Activated CD4-positive, alpha-beta T cell treated with anti-CD3 and anti-CD28 coated beads, Interleukin-2, amount 10 ng/mL, durations not matched to agents 7 days and 5 days (primary cell): ENCODE measurements at places on chromosomes 16 and 17. TPM values are rescaled to one million over a fixed set of nuclear protein-coding genes. Genes with fewer than 3 reads are reported as not detected.

GRCh38 chr17:39709319-39709997 is 9.6 kb downstream of the ERBB2 start:
- DNase-seq: no peak
- no peaks in the 10 kb centered on the region for H3K36me3 ChIP-seq
- no peak overlapping the region for H3K4me3 ChIP-seq
- H3K27me3 ChIP-seq: no peaks in the 10 kb centered on the region
- H3K27ac ChIP-seq: peak overlapping the region; percentile 70

DNA sequence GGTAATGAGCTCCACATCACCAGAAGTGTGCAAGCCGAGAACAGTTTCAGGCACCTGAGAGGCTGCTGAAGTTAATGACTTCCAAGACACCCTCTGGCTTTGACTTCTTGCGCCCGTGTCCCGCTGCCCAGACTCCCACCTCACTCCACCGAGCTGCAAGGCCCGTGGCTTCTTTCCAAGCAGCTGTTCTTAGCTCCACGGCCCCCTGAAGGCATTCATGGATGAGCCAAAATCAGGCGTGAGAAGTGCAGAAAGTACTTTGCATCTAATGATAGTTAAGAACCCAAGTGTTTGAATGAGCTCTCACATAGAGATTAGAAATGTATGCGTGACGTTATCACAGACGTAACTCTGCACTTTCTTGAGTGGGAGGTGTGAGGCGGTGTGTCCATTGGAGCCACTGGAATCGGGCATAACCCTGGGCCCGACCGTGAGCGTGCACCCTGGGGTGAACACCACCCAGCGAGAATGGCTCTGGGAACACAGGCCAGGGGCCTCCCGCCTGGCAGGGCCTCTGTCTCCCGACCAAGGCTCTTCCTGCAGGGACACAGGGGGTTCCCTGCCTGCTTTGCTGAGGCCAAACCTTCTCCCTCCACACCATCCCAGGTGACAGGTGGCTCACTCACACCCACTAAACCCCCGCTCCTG is 11.0 kb downstream of the NPTX1 start:
- no peak overlapping the region for H3K27ac ChIP-seq
- peaks cover 12% of the 10 kb centered on the region for H3K4me1 ChIP-seq
- no peak overlapping the region for H3K4me3 ChIP-seq
- H3K36me3 ChIP-seq: peaks cover 12% of the 10 kb centered on the region

- peak within 1 kb of the TSS; percentile 65 for H3K4me3 ChIP-seq
- peaks cover 27% of the 10 kb centered on the region for H3K27me3 ChIP-seq
- peaks cover 19% of the 10 kb centered on the region for H3K4me1 ChIP-seq
- H3K27ac ChIP-seq: no peak within 1 kb of the TSS
Observed at GRCh38 chr16:90018652-90019542, at the start of gene DBNDD1. DBNDD1 (minus strand) TSS chr16:90019456; CDS start chr16:90019341, 115 bp downstream.

GRCh38 chr16:71840052-71840451 is 5.7 kb upstream of the ATXN1L start:
- DNase-seq: no peak
- H3K27ac ChIP-seq: no peak overlapping the region
- no peaks in the 10 kb centered on the region for H3K27me3 ChIP-seq

DNA sequence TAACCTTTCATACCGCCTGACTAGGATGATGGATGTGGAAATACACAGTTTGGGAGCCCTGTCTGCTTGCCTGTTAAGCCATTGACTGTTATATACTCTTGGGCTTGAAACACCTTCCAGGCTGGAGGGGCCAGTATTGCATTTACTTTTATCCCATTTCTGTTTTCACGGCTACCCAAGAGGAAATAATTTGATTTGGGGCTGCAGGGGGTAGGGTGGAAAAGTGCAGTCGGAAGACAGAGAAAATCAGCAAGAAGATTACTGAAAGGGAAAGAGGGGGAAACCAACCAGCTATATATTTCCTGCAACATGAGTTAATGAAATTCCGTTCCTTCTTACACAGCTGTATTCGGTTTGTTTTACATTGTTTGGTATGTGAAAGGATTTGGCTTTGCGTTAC is 202.5 kb downstream of the CDH13 start:
- H3K4me3 ChIP-seq: no peak overlapping the region
- H3K36me3 ChIP-seq: no peaks in the 10 kb centered on the region
- no peaks in the 10 kb centered on the region for H3K4me1 ChIP-seq
- DNase-seq: no peak
- H3K27me3 ChIP-seq: peaks cover 5% of the 10 kb centered on the region

DNA sequence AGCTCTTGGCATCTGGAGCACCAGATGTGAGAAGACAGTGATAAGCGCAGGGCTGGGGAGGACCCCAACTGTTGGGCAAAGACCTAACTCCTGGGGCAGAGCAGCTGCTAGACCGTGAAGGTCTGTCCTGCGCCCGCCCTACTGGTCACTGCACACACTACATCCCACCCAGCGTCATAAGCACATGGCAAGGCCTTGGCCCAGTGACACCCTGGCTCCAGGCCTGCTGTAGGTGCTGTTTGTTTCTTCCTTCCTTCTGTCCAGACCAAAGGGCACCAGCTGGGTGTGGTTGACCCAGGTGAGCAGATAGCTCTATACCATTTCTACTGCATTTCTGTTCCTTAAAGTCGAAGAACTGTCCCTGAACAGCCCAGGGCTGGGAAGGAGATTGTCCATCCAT is 6.4 kb downstream of the TRPV3 start:
- no peak for DNase-seq
- no peak overlapping the region for H3K4me3 ChIP-seq
- H3K4me1 ChIP-seq: no peaks in the 10 kb centered on the region
- no peak overlapping the region for H3K27ac ChIP-seq
- no peaks in the 10 kb centered on the region for H3K36me3 ChIP-seq

- no peak overlapping the region for H3K27ac ChIP-seq
- peaks cover 9% of the 10 kb centered on the region for H3K27me3 ChIP-seq
- no peaks in the 10 kb centered on the region for H3K36me3 ChIP-seq
- no peak for DNase-seq
Observed at GRCh38 chr16:87611456-87611855, 9.1 kb downstream of the JPH3 start.

- no peaks in the 10 kb centered on the region for H3K27me3 ChIP-seq
- H3K4me3 ChIP-seq: no peak overlapping the region
- DNase-seq: no peak
- H3K27ac ChIP-seq: no peak overlapping the region
- H3K36me3 ChIP-seq: no peaks in the 10 kb centered on the region
- H3K4me1 ChIP-seq: no peaks in the 10 kb centered on the region
Observed at GRCh38 chr16:59701963-59702930, 968.1 kb upstream of the GOT2 start.

- H3K4me3 ChIP-seq: no peak overlapping the region
- H3K27me3 ChIP-seq: peaks cover under 1% of the 10 kb centered on the region
- DNase-seq: no peak
- no peaks in the 10 kb centered on the region for H3K36me3 ChIP-seq
- H3K27ac ChIP-seq: no peak overlapping the region
- H3K4me1 ChIP-seq: no peaks in the 10 kb centered on the region
Observed at GRCh38 chr16:55663765-55664677, 8.2 kb downstream of the SLC6A2 start.

GRCh38 chr16:57612494-57612893 is 15.9 kb upstream of the ADGRG1 start:
- H3K27ac ChIP-seq: no peak overlapping the region
- peaks cover 52% of the 10 kb centered on the region for H3K4me1 ChIP-seq
- H3K36me3 ChIP-seq: no peaks in the 10 kb centered on the region
- DNase-seq: no peak
- no peak overlapping the region for H3K4me3 ChIP-seq
- no peaks in the 10 kb centered on the region for H3K27me3 ChIP-seq

DNA sequence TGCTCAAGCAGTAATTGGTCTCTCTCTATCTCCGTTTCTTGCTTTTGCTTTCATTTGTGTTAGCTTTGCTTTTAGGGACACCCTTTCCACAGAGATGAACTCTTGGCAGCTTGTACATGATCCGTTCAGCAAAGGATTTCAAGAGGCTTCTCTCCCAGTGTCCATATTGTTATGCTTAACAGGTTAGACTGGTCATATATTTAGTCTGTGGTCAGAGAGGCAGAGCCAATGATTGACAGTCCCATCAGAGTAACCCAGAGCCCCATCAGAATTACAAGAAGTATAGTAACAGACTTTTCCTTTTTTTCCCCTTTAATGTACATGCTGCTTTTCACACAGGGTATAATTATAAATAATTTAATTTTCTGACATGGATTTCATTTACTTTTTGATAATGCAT is 34.4 kb downstream of the GDPD1 start:
- no peaks in the 10 kb centered on the region for H3K27me3 ChIP-seq
- no peak for DNase-seq
- H3K27ac ChIP-seq: no peak overlapping the region
- H3K36me3 ChIP-seq: no peaks in the 10 kb centered on the region

- no peaks in the 10 kb centered on the region for H3K36me3 ChIP-seq
- no peaks in the 10 kb centered on the region for H3K27me3 ChIP-seq
- no peaks in the 10 kb centered on the region for H3K4me1 ChIP-seq
- no peak overlapping the region for H3K4me3 ChIP-seq
- no peak overlapping the region for H3K27ac ChIP-seq
Observed at GRCh38 chr17:17612085-17613022, 20.8 kb upstream of the PEMT start.

- DNase-seq: no peak
- H3K36me3 ChIP-seq: peaks cover 32% of the 10 kb centered on the region
- peaks cover 85% of the 10 kb centered on the region for H3K4me1 ChIP-seq
Observed at GRCh38 chr16:89473791-89474414, 16.5 kb downstream of the ANKRD11 start.

DNA sequence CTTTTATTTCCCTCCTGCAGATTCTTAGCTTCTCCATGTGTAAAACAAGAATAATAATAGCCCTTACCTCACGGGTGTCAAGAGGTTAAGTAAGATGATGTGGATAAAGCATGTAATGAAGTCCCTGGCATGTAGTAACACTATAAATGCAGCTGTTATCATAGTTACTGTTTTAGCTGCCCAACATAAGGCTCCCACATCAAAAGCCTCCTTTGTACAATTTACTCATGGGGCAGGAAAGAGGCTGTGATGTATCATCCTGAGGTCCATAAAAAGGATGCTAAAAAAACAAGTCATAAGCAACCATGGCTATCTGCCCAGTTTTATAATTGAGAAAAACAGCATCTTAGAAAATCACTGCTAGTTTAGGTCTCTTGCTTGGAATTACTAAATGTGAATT is 339.7 kb downstream of the CA10 start:
- DNase-seq: no peak
- no peak overlapping the region for H3K4me3 ChIP-seq
- H3K36me3 ChIP-seq: no peaks in the 10 kb centered on the region

GRCh38 chr16:86939609-86940008 is 361.3 kb downstream of the FOXL1 start:
- H3K27ac ChIP-seq: no peak overlapping the region
- peaks cover 16% of the 10 kb centered on the region for H3K27me3 ChIP-seq
- no peaks in the 10 kb centered on the region for H3K4me1 ChIP-seq
- H3K4me3 ChIP-seq: no peak overlapping the region
- no peaks in the 10 kb centered on the region for H3K36me3 ChIP-seq

DNA sequence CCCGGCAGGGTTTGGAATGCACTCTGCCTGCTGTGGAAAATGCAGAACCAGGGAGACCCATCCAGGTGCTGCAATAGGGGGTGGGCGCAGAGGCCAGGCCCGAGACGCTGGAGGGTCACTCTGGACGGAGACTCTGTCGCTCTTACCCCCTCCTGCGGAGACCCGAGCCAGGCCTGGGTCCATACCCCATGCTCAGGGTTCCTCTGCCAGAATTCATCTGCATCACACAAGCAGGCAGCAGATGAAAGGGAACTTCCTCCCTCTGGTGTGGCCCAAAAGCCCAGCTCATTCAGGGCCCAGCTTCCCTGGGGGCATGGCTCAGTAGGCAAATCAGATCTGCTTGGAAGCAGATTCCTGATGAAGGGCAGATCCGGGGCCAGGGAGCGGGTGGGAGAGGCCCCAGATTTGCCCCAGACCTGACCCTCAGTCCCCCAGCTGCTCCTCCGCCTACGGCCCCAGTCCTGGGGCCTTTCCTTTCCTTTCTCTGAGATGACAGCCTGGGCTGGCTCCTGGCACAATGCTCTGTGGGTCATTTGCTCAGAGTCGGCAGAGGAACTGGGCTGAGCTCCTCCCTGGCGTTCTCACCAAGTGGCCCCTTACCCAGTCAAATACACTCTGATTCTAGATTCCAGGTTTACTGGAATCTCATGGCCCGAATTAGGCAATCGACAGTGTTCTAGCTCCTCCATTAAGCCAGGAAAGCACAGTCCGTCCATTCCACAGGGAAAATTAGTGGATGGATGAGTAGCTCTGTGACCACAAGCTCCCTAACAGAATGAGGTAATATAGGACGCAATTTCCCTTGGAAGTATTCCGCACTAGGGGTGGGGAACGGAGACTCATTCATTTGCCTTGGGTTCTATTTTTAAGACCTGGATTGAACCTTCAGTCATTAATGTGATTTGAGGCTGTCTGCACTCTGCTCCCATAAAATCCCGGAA is 19.1 kb upstream of the RASD1 start:
- DNase-seq: no peak
- H3K27me3 ChIP-seq: no peaks in the 10 kb centered on the region
- peaks cover 2% of the 10 kb centered on the region for H3K4me1 ChIP-seq
- no peaks in the 10 kb centered on the region for H3K36me3 ChIP-seq
- no peak overlapping the region for H3K4me3 ChIP-seq
- no peak overlapping the region for H3K27ac ChIP-seq

GRCh38 chr16:23286131-23286532 is 16.0 kb upstream of the SCNN1B start:
- peaks cover 3% of the 10 kb centered on the region for H3K4me1 ChIP-seq
- DNase-seq: no peak
- H3K36me3 ChIP-seq: no peaks in the 10 kb centered on the region
- no peak overlapping the region for H3K27ac ChIP-seq

DNA sequence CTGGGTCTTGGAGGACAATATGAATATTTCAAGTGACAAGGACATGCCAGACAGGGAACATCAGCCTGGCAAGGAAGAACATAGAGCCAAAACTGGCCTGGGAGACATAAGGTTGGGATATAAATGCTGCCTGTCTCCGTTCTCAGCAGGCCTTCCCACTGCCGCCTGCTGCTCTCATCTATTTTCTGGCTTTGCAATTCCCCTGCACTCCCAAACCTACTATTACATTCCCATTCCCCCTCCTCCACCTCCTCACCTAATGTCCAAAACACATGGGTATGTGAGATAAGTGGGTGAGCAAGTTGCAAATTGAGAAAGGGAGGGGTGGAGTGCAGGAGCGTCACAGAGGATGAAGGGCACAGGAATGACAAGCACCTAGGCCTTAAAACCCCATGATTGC is 244.3 kb upstream of the CDH8 start:
- no peak overlapping the region for H3K27ac ChIP-seq
- no peaks in the 10 kb centered on the region for H3K4me1 ChIP-seq
- no peaks in the 10 kb centered on the region for H3K36me3 ChIP-seq
- no peak for DNase-seq
- H3K4me3 ChIP-seq: no peak overlapping the region
- no peaks in the 10 kb centered on the region for H3K27me3 ChIP-seq

The ITGAD gene
- total RNA-seq: not detected

The TP53TG3D gene
- total RNA-seq: 0.37 TPM

The RPH3AL gene
- 4.6 TPM for total RNA-seq

The CCL23 gene
- not detected for total RNA-seq

The C16orf54 gene
- 88.3 TPM for total RNA-seq

The PIPOX gene
- 1.7 TPM for total RNA-seq

The BRICD5 gene
- total RNA-seq: 17.4 TPM

The TAC4 gene
- not detected for total RNA-seq
